ENCODE measurements at places on chromosomes 11 and 22.
A peak's percentile ranks its signal among the peaks of the same experiment; 100 is the strongest.

- DNase-seq, result no peak
Measured at GRCh38 chr11:27541790-27542189, 35.2 kb upstream of the LIN7C start.

DNA sequence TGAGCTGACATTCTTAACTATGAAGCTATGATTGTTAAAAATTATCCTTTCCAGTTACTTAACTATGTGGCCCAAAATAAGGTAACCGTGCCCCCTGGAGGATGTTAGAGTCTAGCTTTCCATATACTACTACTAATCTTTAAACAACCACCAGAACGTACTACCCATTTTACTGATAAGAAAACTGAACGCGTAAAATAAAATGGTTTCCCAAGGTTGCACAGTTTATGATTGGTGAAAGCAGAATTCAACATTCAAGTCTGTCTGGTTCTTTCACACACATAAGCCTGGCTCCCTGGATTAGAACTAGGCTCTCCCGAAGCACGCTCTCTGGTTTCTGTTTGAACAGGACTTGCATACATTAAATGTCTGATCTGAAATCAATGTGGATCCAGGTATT, 437.8 kb upstream of the CCDC90B start:
- DNase-seq, result no peak

DNA sequence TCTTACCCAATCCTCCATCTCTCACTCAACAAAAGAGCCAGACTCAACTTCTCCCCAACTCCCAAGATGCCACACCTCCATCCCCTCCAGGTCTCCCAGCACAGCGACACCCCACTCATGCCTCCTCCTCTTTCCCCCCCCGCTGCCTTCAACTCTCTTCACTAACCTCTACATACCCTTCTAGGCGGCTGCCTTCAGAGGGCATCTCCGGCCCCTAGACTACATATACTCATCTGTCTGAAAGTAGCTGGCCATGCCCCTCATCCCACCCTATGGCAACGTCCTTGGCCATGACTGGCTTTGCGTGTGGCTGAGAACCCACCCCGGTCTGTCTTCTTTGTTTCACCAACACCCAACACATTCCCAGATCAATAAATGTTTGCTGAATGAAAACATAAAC, 81.7 kb upstream of the TMEM45B start:
- DNase-seq, result no peak

GRCh38 chr22:25777870-25778269, 35.9 kb downstream of the MYO18B start:
- no peak for DNase-seq

GRCh38 chr11:83836883-83837654, 550.9 kb upstream of the CCDC90B start:
- DNase-seq, result no peak

GRCh38 chr11:127114035-127114434, 113.5 kb upstream of the KIRREL3 start:
- DNase-seq, result no peak

GRCh38 chr11:112277941-112278340, 17.3 kb upstream of the PLET1 start:
- DNase-seq, result no peak

DNA sequence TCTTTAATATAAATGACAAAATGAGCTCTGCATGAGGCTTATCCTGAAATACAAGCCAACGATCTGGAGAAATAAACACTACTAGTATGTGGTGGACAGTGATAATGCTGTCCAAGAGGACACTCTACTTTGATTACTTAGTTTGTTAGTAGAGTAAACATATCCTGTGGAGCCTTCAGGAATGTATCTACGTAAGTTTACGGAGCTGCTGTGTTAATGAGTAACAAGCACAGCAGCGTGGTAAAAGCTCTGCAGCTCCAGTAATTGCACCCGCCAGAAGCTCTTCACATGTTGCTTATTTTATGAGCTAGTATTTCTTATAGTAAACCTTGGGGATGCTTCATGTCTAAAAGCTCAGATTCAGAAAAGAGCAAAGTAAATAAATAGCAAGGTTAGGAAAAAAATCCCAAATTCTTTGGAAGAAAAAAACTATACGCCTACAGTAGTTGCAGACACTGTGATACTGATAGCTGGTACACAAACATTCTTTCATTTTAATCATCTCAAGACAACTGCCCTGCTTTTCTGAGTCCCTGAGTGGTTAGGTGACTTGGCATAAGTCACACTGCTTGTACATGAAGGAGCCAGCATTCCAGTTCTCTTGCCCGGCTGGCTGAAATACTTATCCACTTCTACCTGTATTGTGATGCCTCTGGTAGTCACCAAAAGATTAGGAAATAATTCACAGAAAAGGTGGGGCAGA, 32.7 kb upstream of the CCDC34 start:
- no peak for DNase-seq

GRCh38 chr11:2767801-2768200, 68.0 kb upstream of the KCNQ1OT1 start:
- DNase-seq, result no peak

DNA sequence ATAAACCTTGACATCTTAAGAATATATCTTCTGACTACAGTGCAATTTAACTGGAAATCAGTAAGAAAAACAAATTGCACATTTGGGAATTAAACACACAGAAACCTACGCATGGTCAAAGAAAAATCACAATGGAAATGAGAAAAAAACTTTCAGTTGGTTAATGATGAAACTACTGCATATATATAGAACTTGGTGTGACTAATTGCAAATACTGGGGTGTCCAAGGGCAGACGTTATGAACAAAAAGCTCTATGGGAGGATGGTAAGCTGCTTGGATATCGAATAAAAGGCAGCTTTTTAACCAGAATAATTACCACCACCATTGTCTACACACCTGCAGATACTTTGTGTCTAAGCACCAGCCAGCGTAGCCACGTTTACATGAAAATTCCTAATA, 791 bp downstream of the GDPD4 start:
- DNase-seq, result no peak

DNA sequence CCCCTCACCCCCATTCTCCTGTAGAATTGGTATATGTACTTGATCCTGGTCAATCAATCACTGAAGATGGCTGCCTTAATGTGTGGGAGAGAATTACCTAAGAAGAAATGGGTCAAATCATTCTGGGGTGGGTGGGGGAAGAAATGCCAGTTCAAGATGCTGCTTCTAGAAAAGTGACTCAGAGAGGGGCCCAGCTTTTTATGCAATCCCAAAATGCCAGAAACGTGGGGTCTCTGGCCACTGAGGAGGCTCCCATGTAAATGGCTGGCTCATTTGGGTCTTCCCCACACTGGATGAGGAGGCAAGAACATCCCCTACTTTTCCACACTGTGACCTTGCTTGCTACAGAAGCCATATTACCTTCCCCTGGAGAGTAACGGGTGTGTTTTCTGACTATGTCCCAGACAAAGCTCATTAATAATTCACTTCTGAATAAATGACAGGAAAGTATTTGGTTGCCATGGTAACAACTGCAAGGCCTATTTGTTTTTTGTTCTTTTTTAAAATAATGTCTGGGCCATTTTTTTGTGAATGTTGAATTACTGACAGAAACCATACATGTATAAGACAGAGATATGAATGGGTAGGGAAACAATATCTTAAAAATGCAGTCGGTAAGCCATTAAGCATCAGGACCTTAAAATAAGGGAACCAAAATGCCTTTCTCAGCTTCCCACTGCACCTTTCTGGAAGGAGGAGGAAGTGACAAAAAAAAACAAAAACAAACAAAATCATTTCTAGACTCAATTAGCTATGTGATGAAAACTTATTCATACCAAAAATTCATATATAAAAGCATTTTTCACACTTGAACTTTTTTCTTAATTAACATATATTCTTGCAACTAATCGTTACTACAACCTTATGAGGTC, 32.0 kb downstream of the SLC1A2 start:
- DNase-seq, result no peak

DNA sequence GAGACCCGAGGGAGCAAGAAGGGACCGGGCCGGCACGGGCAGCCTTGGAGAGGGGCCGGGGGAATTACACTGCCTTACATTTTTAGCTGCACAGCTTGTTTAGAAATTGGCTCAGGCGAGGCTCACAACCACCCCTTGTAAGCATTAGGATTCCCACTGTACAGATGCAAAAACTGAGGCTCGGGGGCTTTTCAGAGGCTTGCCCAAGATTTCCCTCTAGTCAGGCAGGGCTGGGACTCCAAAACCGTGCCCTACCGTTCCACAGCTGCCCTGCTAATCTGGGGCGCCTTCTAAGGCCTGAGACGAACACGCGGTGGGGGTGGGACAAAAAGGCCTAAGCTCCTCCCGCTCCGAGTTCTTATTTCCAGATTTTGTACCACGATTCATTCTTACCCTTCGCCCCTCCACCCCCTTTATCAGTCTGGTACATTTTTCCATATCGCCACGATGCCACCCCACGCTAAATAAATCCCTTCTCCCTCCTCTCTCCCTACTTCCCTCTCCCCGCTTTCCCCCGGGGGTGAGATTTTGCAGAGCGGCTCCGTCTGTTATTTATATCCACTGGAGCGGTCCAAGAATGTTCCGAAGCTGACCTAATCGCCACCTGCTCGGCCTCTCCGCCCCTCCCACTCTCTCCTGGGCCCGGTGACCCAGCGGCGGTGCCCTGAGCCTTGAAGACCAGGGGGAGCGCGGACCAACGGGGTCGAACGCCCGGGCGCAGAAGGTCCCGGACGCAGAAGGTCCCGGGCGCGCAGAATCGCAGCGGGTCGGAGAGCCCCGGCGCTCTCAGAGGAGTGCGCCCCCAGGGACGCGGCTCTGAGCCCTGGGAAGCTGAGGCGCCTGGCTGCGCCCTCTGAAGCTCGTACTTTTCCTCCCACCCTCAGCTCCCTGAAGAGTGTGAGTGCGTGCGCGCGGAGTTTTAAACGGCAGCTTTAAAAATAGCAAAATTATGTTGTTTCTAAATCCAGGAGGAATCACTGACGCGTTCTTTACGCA, 764 bp upstream of the PACSIN3 start:
- no peak for DNase-seq

- no peak for DNase-seq
Measured at GRCh38 chr22:30266445-30267381, at the start of gene OSM. Gene OSM (minus strand): TSS chr22:30266851. CDS start chr22:30266799, 52 bp downstream.

- peak; percentile 38 for DNase-seq
Measured at GRCh38 chr11:8963569-8964323, 496 bp downstream of the TMEM9B start.

DNA sequence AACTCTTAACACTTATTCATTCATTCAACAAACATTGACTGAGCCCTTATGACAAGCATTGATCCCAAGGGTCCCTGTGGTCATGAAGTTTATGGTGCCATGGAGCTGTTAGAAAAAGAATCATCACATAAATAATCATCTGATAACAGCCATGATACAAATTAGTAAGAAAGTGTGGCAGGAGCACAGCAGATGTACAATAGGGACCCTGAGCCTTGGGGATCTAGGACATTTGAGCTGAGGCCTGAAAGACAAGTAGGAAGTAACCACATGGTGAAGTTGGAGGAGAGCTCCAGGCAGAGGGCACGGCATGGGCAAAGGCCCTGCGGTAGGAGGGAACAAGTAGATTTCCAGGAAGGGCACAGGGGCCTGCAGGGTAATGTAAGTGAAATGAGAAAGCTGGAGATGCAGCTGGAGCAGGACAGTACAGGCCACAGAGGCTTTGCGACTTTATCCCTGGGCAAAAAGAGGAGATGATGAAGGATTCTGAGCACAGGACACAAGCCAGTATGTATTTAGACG, 6.8 kb upstream of the TCF20 start:
- no peak for DNase-seq

- no peak for DNase-seq
Measured at GRCh38 chr22:23555118-23555517, 25.0 kb downstream of the IGLL1 start.

DNA sequence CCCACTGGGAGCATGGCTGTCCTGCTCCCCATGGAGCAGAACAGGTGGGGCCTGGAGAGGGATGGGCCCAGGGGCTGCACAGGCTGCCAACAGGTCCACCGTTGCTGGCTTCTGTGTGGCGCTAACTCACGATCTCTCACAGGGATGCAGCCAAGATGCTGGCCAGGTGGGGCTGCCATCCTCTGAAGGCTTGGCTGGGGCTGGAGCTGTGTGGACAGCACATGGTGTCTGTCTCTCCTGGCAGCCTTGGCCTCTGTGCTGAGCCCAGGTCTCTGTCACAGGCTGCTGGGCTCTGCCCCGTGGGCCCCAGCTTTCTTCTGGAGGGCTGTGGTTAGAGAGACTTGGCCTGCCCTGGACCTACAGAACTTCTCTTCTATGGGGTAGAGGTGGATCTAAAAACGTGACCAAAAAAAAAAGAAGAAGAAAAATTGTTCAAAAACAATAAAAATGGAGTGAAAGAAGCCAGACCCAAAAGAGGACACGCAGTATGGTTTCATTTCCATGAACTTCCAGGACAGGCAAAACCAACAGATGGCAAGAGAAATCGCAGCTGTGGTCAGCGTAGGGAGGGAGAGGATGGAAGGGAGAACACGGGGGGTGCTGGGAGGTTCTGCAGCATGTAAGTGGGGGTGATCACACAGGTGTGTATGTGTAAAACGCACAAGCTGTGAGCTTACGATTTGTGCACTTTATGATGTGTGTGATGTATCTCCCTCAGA, 12.2 kb downstream of the PARVG start:
- DNase-seq, result no peak

GRCh38 chr11:71117311-71117710, 135.1 kb downstream of the SHANK2 start:
- no peak for DNase-seq
